ENCODE measurements at places on chromosomes 6 and 20.

DNA sequence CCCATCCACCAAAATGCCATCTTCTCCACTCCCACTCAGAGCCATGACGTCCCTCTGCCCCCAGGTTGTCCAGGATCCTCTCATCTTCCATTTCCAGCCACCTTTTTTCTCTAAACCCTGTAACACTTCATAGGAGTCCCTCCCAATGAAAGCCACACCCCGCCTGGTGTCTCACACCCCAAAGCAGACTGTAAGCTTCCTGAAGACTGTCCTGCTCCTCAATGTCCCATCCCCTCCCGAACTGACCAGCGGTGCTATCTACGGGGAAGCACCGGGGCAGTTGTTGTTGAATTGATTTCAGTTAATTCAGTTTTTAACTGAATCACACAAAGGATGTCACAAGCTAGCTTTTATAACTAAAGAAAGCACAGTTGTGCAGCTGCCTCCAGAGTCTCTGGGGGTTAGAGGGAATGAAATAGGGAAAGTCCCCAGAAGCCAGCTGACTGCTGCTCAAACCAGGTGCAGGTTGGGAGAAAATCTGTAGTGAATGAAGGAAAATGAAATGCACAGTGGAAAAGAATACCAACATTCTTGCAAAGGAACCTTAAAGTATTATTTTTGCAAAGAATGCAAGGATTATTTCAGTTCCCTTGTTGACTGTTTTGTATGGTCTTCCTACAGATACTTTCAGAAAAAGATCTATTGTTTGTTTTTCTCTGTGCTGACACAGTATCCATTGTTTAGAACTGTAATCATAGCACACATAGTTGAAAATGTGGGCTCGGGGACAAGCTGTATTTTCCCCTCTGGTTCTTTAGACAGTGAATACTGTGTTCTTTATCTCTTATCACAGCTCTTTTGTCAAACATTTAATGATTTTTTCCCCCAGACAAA is 222.6 kb upstream of the QKI start:
- DNase-seq: no peak

- DNase-seq: no peak
Measured at GRCh38 chr6:42099340-42100028, 42.9 kb downstream of the C6orf132 start.

DNA sequence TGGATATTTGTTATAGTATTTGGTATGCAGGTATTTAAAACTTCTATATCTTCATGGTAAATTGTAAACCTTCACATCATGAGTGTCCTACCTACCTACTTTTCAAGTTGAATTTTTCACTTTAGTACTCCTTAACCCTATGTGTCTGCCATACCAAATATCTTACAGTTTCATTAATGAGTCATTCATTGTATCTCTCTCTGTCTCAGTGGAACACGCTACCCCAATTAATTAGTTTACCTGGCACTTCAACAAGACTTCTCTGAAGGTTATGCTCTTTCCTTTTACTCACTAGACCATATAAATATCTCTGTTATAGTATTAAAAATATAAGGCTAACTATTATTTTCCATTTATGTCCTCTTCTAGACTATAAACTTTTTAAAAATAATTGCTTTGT is 123.9 kb upstream of the GJE1 start:
- no peak for DNase-seq

DNA sequence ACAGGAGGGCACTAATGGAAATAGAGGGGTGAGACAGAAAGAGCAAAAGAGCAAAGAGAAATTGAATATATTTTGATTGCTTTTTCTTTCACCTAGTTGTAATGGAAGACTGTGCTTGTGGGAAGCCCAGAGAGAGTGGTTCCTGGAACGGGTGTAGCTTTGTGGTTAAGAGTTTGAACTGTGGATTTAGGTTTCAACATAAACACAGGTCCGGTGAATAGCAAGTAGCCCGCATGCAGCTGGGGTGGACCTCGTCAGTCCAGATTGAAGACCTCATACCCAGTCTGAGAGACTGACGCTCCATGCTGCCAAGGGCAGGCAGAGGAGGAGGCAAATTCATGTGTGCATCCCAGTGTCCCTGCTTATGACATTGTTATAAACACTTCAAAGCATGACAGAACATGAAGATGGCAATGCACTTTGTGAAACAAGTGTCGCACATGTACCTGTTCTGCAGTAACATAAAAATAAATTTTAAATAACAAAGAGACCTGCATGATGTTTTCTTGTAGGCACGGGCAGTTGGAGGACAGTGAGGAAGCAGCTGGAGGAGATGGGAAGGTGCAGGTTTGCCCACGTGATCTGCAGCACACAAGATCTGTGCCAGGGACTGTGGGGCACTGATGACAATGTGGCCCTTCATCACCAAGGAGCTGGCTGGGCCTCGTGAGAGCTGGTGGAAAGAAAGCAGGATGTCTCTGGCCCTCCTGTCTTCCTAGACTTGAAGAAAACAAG is 220.5 kb upstream of the SSTR4 start:
- no peak for DNase-seq

- no peak for DNase-seq
Measured at GRCh38 chr6:35468980-35469750, 964 bp downstream of the RPL10A start.

DNA sequence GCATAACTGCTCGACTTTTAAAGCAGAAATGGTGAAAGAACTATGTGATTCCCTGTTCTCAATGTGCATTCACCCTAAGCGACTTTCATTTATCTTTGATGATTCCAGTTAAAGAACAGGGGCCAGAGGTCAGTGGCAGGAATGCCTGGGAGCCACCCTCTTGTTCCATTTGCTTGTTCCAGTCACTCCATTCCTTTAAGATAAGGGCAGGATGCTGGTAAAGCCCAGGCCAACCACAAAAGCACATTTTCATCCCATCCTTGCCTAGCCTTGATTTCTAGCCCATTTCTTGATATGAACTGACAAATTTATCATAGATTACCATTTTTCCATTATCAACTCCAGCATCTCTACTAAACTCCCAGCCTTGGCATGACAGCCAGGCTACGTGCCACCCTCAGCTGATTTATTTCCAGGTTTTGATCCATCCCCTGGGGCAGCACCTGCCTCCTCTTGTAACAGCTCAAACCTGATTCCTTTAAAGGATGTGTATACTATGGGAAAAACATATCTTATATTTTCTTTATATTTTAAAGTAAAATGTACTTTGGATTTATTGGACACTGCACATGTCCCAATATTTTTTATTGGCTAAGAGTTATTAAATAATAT is 19.2 kb downstream of the HMGN3 start:
- no peak for DNase-seq

- no peak for DNase-seq
Measured at GRCh38 chr6:11684901-11685480, 93.6 kb downstream of the ADTRP start.

DNA sequence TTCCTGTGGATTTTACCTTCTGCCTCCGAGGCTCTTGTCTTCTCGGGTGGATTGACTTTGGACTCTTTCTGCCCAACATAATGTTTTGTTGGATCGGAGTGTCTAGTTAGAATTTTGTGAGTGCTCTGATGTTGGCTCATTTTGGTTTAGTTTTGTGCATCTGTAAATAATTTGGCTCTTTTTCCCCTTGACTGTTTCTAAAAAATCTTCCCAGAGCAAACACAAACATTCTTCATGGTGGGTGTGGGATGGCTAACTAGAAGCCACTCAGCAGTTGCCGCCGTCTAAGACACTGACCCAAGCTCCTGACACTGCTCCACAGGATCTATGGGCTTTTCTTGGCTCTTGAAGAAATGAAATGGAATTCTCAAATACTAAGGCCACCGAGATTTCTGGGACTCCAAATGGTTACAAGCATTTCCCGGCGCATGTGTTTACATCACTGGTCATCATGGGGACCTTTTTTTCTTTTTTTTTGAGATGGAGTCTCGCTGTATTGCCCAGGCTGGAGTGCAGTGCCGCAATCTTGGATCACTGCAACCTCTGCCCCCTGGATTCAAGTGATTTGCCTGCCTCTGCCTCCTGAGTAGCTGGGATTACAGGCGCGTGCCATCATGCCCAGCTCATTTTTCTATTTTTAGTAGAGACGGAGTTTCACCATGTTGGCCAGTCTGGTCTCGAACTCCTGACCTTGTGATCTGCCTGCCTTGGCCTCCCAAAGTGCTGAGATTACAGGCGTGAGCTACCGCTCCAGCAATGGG is 92.0 kb upstream of the FRMD1 start:
- no peak for DNase-seq

GRCh38 chr20:32966382-32966781 is 37.9 kb downstream of the SUN5 start:
- DNase-seq: no peak

DNA sequence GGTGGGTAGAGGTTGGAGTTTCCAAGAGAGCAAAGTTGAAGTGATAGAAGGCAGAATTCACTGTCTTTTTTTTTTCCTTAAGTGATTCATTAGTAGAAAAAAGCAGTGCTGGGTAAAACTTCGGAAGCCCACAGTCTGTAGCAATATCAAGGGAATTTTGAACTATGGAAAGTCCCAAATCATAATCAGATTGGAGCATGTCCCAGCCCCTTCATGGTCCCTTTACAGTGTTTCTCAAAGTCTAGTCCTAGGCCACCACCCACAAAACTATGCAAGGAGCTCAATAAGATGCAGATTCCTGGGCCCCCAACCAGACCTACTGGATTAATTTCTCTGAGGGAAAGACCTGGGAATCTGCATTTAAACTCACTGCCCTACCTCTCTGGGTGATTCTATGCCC is 22.6 kb downstream of the NEDD9 start:
- no peak for DNase-seq

GRCh38 chr6:137426007-137426689 is 68.0 kb downstream of the OLIG3 start:
- DNase-seq: no peak

GRCh38 chr6:163963205-163964120 is 548.9 kb downstream of the QKI start:
- no peak for DNase-seq

DNA sequence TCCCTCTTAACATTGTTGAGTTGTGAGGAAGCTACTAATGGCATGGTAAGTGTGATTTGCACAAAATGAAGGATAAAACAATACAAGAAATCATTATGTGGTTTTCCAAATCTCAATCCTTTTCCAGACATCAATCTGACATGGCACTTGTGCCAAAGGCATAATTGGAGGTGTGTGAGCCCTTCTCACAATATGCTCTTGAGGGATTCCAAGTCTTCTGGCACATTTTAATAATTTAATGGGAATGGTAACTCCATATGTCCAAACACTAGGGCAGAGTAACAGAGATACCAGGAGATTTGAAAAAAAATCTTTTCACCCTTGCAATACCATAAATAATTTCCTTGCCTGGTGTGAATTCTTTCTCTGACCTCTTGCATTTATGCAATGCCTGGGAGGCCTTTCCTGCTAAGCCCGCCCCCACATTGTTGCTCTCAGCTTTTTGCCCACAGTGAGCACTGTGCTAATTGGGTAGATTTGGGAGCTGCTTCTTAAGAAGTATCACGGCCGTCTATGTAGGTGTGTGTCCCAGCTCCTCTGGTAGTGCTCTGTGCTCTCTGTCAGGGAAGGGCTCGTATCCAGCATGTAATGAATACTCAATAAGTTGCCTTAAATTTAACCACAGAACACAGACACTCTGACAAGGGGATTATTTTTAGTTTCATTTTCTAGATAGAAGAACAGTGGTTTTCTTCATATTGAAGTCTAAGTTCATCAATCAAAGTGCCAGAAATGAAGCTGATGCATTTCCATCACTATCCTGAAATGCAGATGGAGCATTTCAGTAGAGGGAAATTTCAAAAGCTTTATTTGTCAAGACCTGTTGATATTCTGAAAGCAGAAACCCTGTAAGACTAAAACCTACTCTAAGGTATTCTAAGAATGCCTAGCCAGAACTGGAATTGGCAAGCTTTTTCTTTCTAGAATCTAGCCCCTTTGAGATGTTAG is 54.4 kb upstream of the CEP85L start:
- DNase-seq: no peak

DNA sequence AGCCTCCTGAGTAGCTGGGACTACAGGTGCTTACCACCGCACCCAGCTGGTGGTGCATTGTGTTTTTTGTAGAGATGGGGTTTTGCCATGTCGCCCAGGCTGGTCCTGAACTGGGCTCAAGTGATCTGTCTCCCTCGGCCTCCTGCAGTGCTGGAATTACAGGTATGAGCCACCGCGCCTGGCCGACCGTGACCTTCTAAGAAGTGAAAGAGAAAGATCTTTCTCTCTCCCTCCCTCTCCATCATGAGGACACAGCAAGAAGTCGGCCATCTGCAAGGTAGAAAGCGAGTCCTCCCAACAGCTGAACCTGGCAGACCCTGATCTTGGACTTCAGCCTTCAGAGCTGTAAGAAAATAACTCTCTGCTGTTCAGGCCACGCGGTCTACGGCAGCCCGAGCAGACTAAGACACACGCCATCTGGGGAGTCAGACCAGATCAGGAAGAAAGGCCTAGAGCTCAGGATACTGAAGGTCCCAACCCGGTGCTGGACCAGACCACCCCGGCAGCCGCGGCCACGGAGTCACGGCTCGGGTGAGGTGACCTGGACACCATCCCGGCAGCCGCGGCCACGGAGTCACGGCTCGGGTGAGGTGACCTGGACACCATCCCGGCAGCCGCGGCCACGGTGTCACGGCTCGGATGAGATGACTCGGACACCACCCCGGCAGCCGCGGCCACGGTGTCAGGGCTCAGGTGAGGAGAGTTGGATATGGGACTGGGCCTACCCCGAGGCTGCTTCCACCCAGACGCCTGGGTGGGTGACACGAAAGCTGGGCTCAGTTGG is 9.6 kb downstream of the GMEB2 start:
- no peak for DNase-seq

DNA sequence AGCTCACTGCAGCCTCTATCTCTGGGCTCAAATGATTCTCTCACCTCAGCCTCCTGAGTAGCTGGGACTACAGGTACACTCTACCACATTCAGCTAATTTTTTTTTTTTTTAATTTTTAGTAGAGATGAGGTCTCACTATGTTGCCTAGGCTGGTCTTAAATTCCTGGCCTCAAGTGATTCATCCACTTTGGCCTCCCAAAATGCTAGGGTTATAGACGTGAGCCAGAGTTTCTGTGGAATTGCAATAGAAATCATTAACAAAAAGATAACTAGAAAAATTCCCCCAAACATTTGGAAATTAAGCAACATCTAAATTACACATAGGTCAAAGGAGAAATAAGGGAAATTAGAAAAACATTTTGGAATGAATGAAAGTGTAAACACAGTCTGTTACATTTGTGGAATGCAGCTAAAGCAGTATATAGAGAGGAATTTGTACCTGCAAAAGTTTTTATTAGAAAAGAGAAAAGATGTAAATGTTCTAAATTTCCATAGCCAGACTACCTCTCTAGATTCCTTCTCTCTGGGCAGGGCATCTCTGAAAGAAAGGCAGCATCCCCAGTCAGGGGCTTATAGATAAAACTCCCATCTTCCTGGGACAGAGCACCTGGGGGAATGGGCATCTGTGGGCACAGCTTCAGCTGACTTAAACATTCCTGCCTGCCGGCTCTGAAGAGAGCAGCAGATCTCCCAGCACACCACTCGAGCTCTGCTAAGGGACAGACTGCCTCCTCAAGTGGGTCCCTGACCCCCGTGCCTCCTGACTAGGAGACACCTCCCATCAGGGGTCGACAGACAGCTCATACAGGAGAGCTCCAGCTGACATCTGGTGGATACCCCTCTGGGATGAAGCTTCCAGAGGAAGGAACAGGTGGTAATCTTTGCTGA is 51.3 kb downstream of the ATRN start:
- DNase-seq: no peak

GRCh38 chr6:47041741-47042140 is 391 bp downstream of the ADGRF1 start:
- no peak for DNase-seq

Data from endothelial cell (in vitro differentiated cells).